Fibroblast of skin of left quadriceps (primary cell): ENCODE measurements at places on chromosomes 6 and 20.

DNA sequence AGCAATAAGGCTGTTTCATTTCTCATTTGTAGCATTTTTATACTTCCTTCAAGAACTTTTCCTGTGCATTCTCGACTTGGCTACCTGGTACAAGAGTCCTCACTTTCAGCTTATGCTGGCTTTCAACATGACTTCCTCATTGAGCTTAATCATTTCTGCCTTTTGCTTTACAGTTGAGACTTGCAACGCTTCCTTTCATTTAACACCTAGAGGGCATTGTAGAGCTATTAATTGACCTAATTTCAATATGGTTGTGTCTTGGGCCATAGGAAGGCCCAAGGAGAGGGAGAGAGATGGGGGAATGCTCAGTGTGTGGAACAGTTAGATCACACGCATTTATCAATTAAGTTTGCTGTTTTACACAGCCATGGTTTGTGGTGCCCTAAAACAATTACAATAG is 37.2 kb downstream of the SLC22A2 start:
- DNase-seq: no peak

DNA sequence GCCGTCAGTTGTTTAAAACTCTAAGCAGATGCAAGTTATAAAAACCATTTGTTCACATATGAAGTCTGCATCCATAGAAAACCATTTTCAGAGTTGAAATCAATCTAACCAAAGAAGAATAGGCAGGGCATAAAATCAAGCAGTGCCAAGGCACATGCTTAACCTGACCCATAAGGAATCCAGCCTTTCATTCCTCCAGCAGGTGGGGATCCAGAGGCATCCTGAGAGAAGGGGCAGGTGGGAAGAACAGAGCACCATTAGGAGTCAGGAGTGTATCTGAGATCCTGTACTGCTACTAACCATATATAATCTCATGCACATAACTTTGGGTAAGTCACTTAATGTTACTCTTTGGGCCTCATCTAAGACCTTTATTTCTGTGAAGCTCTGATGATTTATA is 29.4 kb upstream of the FOXO3 start:
- no peak for DNase-seq

DNA sequence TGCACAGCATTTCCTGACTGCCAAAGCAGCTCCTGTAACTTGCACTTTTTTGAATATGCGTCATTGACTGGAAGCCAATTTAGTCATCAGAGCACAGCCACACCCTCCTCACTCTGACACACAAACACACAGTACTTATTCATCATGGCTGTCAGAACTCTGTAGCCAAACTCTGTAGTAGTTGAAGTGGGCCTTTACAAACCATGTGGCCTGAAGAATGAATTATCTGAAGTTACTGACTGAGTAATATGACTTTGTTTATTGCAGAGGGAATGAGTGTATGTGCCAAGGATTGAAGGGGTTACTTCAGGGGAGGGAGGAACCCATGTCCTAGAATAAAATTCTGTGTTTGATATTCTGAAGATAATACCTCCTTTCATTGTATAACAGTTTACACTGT is 102.7 kb downstream of the FIG4 start:
- peak; percentile 89 for DNase-seq

DNA sequence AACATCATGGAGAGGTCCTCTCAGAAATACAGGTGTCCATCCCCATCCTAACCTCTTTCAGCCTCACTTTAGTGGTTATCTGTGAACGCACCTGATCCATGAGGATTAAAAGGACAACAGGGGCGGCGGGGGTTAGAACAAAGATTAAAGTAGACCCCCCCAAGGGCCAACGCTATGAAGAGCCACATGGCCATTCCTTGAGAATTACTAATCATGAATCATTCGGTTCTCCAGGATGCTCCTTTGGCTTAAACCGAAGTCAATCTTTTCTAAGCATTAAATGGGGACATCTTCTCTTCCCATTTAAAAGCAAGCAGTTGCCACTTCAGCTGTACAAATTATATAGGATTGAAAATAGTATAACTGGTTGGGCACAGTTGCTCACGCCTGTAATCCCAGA is 212.4 kb downstream of the GMPR start:
- DNase-seq: peak; percentile 20
